ELF-1 (cell line): ENCODE measurements at places on chromosomes 7 and 10.

- no peak for DNase-seq
These were observed 84.4 kb downstream of the OTUD1 start for GRCh38 chr10:23523251-23523650.

- no peak for DNase-seq
These were observed 101.4 kb downstream of the INSYN2A start for GRCh38 chr10:127094984-127095383.

DNA sequence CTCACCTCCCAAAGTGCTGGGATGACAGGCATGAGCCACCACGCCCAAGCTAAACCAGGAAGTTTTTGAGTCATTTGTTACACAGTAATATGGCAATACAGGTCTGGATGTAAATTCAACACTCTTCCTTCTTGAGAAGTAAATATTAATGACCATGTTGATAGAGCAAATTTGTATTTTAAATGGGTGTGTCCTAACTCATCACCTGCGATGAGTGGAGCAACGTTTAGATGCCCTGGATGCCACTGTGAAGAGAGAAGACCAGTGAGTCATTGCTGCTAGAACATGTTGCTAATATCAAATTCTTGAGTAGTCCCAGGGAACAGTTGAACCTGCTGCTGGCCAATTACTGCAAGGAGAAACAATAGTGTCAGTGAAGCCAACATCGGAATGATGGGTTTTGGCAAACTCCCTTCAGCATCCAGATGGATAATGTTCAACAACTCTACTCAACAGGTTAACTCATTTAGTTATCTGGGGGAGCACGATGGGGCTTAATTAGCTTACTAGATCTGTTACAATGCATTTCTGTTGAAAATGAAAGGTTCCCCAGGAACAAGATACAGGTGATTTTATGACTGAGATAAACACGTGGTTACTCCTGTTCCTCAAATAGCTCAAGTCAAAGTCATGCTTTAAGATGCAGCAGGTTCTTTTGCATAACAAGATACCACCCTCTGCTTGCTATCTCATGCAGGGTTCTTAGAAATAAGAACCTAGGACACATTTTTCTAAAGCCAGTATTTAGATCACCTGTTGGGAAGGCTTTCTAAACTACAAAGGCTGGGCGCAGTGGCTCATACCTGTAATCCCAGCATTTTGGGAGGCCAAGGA, 146.8 kb downstream of the CALN1 start:
- no peak for DNase-seq

GRCh38 chr10:51900180-51900579, 200.8 kb upstream of the CSTF2T start:
- no peak for DNase-seq

GRCh38 chr7:135428011-135428410, 81.9 kb downstream of the CNOT4 start:
- DNase-seq: no peak

GRCh38 chr10:109451879-109452278, 471.4 kb downstream of the XPNPEP1 start:
- no peak for DNase-seq

- no peak for DNase-seq
These were observed 55.8 kb downstream of the TMEM26 start for GRCh38 chr10:61397175-61397986.

- DNase-seq: no peak
These were observed 98.1 kb downstream of the MICALL2 start for GRCh38 chr7:1361016-1361755.

GRCh38 chr7:156178214-156178613, 366.0 kb upstream of the SHH start:
- no peak for DNase-seq

DNA sequence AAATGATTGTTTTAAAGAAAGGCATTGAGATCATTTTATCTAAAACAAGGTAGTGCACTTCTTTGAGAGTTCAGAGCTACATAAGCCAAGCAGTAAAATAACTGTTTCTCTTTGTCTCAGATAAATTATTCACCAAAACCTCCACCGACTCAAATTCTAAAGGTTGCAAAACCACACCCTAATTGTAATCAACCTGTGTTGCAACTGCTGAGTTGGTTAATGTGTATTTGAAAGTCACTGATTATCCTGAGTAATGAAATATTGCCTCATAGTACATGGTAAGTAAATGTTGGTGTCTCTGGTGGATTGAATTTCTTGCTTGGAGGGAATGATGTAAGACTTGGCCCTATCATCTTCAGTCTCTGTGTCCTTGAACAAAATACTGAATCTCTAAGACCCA, 35.9 kb upstream of the CYP2C9 start:
- DNase-seq: no peak

DNA sequence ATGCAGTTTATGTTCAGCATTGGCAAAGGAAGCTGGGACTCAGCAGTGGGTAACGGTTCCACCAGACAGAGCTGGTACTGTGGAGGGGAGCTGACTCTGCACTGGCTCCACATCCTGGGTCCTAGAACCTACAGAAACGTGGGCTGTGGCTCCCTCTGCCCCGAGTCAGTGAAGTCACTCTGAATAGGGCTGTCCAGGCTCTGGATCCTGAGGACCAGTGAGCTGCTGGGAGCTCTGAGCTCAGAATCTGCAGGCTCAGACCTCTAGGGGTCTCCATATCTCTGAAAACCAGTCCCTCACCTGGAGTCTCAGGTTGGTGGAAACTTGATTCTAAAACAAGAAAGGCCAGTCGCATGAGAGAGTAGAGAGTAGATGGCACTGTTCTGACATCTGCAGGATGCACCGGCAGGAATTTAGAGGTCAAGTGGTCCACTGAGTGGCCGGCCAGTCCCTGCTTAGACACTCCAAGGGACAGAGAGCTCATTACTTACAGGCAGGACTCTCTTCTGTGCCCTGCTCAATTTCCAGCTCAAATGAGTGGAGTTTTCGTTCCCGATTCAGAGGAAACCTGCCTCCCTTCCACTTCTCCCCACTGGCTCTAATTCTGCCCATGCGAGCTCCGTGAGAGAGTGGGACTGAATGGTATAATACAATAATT, 18.6 kb downstream of the NPFFR1 start:
- DNase-seq: peak; percentile 86

- DNase-seq: no peak
These were observed 12.8 kb upstream of the IRF5 start for GRCh38 chr7:128924707-128925588.

DNA sequence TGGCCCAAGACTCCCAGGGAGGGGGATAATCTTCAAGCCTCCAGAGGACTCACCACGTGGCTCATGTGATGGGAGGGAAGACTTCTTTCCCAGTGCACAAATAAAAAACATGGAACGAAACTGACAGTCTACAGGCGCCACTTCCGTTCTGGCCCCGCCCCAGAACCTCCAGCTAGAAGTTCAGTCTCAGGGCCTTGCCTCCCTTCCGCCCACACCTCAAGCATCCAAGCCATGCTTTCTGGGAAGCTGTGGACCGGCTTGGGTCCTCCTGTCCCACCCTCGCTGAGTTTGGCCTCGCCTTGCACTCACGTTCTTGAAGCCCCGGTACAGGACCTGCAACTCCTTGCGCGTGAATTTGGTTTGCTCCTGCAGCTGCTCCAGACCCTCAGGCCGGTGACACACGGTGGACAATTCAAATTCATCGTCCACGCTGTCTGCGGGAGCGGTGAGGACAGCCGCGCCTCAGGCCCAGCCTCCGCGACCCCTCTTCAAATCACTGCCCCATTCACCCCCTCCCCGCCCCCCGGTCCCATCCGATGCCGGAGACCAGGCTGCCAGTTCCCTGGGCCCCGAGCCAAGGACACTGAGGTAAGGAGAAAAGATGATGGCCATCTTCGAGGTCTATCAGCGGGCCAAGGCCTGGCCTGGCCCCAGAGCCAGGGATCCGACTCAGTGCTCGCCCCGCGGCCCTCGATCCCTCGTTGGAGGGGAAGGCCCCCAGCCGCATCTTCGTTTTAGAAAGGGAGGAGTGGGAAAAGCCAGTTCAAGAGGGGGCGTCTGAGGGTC, 10.7 kb upstream of the OGA start:
- no peak for DNase-seq

DNA sequence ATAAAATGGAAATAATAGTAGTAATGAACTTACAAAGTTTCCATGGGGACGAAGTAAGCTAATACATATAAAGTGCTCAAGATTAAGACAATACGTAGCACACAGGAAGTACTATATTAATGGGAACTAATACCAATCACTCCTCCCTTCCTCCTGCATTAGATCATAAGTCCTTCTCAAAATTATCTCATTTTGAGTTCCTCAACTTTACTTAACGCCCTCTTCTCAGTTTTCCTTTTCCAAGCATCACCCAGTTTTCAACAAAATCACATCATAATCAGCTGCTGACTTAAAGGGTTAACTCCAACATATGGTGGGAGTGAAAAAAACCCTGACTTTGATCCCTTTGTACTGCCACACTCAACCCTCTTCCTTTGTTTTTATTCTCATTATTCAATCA, 24.4 kb downstream of the JMJD1C start:
- no peak for DNase-seq

- DNase-seq: no peak
These were observed 152.3 kb downstream of the CPED1 start for GRCh38 chr7:121140790-121141189.

- DNase-seq: no peak
These were observed 18.9 kb upstream of the NRP1 start for GRCh38 chr10:33353334-33353733.

DNA sequence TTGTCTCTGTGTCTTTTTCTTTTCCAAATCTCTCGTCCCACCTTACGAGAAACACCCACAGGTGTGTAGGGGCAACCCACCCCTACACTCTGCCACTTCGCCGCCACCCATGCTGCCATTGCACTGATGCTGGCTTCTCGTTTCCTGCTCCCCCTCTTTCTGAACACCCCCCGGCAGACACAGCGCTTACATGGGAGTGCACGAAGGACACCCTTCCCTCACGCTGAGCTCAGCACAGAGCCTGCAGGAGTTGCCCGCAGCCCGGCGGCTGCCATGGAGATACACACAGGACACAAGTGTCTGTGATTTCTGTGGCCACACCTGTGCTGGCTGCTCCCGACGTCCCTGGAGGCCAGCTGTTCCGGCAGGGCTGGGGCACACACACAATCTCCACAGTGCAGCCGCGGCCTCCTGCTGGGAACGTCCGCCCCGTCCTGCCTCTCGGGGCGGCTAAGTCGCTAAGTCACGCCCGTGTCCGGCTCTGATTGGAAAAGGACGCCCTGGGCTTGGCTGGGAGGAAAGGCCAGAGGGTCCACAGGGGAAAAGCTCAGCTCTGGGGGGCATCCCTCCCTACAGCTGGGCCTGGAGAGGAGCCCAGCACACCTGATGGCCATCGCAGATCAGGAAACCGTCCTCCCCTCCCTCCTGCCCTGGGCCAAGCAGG, 349.8 kb downstream of the PTPRN2 start:
- DNase-seq: peak; percentile 34

DNA sequence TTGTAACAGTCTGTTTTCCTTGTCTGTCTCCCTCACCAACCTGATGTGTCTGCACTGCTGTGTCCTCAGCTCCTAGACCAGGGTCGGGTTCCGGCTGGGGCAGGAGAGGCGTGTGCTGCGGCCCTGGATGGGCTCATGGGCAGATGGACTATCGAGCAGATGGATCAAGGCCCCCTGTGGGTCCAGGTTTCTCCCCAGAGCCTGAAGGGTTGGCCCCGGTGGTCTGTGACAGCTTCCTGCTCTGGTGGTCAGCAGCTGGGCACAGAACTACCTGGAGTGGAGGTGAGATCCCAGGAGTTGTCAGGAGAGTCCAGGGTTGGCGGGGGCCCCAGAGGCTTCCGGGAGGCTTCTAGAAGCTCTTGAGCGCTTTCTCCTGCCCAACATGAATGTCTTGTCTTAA, 75.1 kb downstream of the GRK5 start:
- DNase-seq: no peak

GRCh38 chr10:125217990-125218675, 57.8 kb upstream of the CTBP2 start:
- DNase-seq: peak; percentile 45

DNA sequence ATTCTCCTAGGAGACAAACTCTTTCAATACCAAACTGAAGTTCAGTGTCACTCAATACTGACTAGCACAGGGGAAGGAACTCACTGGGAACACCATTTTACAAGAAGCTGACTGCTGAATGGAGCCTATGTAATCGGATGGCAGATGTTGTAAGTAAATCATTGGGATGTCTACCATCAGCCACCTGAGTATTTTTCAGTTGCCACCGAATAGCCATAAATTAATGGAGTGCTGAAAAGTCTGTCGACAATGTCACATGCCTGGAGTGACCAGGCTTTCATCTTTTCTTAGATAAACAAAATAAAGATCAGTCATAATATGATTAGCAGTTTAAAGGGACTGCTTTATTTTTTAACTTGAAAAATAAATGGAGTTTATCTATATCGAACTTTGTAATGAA, 145.9 kb upstream of the SEMA3E start:
- DNase-seq: no peak

DNA sequence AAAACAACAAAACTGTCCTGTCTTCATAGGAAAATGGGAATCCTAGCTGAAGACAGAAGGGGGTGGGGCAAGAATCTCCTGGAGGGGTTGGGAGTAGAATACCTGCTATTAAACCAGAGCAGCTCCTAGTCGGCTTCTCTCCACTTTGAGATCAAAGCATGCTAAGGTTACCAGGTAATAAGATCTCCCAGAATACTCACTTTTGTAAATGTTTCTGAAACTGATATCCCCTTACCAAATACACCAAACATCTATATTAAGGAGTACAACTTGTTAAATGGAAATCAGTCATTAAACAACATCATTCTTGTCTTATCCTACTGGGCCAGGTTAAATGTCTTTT, 29.5 kb upstream of the DAGLB start:
- no peak for DNase-seq

DNA sequence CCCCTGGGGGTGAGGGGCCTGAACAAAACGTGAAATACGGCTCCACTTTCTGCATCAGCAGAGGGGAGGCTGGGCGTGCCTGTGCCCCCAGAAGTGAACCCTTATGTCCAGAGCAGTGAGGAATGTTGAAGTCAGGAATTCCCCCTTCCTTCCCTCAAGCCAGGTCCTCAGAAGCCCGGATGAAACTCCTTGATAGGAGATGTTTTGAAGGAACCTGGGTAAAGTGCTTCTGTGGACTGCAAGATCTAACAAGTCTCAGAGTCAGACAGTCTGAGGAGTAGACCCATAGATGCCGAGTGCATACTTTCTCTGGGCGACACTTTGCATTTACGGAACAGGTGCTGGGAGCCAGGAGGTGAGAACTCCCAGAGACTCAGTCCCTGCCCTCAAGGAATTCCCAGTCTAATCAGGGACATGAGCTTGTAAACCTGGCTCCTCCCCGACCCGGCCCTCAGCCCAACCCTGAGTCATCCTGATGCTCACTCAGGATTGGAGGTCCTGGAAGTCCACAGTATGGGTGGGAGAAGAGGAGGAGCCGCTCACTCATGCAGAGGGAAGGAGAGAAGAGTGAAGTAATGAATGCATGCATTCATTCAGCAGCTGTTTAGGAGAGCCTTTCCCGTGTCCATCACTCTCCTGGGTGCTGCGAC, 179.5 kb upstream of the ITGB1 start:
- no peak for DNase-seq

DNA sequence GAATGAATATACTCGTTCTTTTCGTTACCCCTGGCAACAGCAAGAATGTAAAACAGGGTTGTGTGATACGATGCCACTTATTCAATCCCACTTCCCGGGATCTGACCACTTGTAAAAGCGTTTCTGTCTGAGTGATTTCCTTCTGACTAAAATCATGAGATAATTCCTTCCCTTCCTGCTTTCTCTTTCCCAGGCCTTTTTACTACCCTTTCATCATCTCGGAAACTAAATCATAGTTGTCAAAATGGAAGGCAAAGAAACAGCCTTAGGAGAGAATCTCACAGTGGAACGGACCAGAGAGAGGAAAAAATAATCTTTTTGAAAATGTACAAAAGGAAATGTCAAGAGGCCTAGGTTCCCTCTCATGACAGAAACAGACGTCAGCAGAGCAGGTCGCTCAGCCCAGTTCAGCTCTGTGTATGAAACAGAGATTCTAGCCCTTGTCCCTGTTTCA, 29.8 kb downstream of the DIP2C start:
- DNase-seq: no peak
